ENCODE measurements at places on chromosomes 6 and 20.

DNA sequence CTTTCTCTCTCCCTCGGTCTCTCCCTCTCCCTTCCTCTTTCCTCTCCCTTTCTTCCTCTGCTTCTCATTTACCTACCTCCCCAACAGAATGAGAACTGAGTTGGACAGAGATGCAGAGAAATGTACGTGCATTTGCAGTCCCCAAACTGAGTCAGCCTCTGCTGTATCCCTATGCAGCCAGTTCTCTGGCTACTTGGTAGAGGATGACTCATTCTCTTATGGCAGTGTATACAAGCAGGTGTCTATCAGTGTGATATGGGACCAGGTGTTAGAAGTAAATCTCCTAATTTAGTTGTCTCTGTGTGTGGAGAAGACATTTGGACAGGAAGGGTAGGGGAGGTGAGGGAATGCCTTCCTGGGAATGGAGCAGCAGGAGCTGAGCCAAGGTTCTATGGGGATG is 470.8 kb downstream of the CD109 start:
- DNase-seq = no peak

DNA sequence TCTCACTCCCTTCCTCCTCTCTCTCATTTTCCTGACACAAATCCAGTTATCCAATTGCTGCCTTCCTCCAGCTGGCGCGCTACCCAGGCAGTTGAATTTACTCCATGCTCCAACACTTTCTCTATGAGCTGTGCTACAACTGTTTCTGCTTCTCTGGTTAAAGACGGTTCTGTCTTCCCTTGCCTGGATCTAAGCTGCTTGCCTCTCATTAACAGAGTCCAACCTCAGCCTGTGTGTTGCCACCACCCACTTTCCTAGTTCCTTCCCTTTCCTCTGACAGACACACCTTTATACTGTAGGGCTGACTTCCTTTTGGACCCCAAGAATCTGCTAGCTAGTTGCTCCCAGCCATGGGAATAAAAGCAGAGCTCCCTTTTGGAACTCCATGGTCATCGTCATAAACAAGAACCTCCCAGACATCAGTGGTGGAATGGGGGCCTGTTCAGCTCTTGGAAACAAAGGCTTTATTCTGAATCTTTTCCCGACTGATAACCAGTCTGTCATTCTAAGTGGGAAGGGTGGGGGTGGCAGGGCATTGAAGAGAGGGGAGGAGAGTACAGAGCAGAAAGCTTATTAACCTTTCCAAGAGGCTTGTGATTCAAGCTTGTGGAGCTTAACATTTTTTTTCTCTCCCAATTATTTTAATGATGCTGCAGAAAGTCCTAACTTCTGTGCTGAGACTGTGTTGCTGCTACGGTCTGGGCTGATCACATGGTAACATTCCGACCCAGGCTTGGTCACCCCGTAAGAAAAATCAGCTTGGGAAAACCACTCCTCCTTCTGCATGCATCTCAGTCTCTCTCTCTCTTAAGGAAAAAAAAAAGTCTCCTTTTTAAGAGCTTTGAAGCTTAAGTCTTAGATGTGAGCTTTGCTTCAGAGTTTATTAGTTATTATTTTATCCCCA is 31.3 kb upstream of the BMP2 start:
- no peak for DNase-seq

- DNase-seq = no peak
Measured at GRCh38 chr20:35878113-35878625, 76.1 kb downstream of the SCAND1 start.

GRCh38 chr6:157432892-157433265 is 51.9 kb downstream of the ZDHHC14 start:
- no peak for DNase-seq

DNA sequence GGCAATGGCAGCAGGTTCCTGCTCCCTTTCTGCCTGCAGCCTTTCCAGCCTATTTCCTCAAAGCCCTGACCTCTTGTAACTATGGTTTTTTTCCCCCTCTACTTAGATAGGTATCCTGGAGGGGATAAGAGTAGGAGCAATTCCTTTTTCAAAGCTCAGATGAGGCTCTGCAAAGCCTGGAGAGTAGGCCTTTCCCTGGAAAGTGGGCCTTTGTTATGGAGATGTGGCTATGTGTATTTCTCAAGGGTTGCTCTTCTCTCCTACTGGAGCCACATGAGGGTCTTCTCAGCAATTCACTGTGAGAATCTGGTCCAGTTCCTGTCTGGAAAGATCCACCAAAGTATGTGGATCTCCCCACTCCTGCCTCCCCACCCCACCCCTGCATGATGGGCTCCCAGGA is 96.0 kb downstream of the DTD1 start:
- DNase-seq = no peak

GRCh38 chr6:4460586-4461475 is 315.4 kb upstream of the CDYL start:
- DNase-seq = no peak

GRCh38 chr6:141874930-141875602 is 257.7 kb upstream of the GJE1 start:
- DNase-seq = no peak

DNA sequence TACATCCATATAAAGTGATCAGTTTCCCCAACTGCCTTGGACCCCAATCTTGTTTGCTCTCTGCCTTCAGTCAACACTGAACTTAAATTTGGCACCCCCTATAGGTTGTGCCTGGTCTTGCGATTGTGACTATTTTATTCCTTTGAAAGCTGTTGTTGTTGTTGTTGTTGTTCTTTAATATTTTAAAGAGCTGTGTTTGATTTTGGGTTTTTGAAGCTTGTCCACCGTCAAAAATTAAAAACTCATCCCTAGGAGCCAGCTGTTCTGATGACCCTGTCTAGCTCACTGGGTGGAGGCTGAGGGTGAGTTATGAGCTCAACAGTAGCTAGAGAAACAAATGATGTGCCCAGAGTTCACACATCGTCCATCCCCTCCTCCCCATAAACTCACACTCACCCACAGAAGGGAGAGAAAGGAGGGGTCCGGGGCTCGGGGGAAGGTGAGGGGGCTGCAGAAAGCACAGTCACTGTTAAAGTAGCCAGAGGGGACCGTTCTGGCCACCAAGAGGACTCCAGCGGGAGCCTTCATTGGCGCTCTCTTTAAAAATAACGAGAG is 4.0 kb downstream of the SIM1 start:
- no peak for DNase-seq

DNA sequence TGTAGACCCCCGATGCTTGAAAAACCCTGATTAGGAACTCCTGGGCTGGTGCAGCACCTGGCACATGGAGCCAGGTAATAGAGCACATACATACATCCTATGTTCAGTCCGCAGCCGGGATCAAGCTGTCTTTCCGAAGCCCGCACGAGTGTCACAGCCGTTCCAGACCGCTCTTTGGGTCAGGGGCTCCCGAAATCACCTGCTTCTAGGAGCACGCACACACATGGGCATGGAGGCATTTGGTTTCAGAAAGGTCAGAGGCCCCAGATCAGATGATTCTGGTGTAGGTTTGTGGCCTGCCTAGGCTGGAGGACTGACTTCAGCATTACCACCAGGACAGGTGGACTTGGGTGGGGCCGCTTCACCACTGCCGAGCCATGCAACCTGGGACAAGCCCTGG is 42.1 kb upstream of the STX16 start:
- no peak for DNase-seq

GRCh38 chr6:107115695-107116327 is 496 bp upstream of the BEND3 start:
- no peak for DNase-seq

GRCh38 chr20:37547912-37548311 is 20.2 kb upstream of the BLCAP start:
- no peak for DNase-seq

DNA sequence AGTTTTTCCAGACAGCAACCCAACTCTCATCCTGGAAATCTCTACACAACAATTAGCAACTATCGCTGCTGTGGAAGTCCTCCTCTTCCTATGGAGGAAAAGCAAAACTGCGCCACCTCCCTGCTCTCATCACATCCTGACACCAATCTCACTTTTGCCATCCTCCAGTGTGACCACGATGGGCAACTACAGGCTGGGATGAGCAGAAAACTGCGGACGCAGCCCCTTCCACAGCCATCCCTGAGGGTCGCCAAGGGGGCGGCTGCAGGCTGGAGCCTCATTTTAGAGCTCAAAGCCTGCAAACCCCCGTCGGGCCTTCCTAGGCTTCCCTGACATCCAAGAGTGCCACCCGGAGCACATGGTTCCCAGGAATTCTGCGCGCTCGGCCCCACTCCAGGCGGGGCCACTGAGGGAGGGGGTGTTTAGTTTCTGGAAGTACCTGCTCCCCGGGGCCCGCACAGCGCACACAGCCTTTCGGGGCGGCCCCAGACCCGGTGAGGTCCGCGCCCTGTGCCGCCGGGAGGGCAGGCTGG is 1.2 kb downstream of the TCFL5 start:
- DNase-seq = no peak

GRCh38 chr6:62236784-62237183 is 49.2 kb downstream of the KHDRBS2 start:
- DNase-seq = no peak

- no peak for DNase-seq
Measured at GRCh38 chr6:53162606-53163005, 14.0 kb upstream of the GCM1 start.

- DNase-seq = no peak
Measured at GRCh38 chr6:39357998-39358686, 35.6 kb upstream of the KCNK16 start.

DNA sequence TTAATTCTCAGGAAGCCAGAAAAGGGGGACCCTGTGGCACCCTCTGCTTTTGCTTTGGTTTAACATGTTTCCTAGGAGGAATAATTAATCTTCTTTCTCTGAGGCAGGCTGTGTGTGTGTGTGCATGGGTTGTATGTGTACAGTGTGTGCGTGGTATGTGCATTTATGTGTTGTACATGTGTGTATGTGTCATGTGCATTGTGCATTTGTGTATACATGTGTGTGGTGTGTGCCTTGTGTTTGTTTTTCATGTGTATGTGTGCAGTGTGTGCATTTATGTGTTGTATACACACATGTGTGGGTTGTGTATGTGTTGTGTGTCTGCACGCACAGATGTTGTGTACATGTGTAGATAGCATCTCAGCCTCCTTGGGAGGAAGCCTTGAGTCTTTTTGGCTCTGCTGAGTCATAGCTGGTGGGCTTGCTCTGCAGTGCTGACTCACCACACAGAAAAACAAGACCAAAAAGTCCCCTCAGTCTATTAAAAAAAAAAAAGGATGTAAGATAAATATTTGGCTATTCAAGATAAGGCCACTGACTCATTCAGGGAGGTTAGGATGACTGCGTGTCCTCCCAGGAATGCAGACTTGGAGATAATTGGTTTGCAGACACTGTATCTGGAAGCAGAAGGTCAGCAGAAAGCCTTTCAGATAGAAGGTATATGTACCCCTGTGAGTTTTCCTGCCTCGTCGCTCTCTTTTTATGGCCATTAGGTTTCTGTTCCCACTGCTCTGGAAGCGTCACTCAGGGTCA is 58.6 kb downstream of the SYNJ2 start:
- no peak for DNase-seq

DNA sequence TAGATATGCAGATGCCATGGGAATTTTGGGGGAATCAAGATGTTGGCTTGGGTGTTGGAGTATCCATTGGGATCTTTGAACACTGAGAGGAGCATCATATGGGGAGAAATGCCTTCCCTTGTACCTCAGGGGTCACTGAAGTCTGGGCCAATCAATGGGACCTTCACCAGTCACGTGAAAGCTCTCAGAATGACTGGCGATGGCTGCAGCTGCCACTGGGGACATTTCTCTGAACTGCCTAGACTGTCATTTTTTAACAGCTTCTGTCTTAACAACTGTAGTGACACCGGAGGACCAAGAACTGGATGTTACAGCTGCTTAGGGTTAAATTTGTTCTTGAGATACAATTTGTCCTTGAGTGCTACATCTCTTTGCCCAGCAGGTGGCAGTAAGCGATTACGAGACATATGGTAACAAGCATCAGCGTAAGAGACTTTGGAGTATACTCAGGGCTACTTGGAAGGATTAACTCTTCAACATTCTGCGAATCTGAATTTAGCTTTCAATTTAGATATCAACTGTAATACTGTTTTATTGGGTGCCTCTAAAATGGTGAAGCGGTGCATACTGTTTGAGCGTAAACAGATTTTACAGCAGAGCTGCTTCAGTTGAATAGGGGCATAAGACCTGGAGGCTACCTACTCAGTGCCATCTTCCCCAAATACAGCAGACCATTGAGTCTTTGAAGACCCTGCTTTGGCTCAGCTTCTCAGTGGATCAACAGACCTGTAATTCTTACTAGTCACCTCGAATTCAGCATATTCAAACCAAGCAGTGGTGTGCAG is 36.0 kb downstream of the CCN2 start:
- DNase-seq = no peak

DNA sequence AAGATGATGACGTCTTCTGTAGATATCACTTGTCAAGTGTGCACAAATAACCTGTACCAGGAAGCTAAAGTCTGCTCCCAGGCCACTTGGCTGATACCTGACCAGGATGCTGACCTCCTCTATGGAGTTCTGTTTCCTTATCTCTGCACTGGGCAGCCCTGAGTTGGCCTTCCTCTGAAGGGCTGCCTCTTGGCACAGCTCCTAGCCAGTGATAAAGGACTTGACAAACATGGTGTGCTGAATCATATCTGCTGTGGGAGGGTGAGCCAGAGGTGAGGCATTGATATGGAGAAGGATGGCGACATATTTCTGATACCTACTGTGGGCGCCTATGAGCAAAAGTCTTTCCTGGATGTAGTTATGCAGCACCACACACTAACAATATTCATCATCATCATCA is 32.8 kb upstream of the FOXA2 start:
- no peak for DNase-seq

DNA sequence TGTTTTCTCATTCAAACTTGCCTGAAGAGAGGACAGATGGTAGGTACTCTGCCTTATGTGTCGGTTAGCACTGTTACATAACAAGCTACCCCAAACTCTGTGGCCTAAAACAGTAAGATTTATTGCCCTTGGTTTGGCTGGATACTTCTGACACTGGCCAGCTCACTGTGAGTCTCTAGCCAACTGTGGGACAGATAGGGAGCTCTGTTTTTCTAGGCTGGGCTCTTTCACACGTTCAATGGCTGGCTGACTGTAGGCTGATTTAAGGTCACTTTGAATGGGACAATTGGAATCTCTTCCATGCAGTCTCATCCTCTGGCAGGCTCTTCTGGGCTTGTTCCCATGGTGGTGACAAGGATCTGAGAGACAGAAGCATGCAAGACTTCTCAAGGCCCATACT is 39.4 kb upstream of the JAG1 start:
- DNase-seq = no peak

GRCh38 chr6:11425876-11426275 is 111.7 kb upstream of the TMEM170B start:
- no peak for DNase-seq

All from esophagus squamous epithelium (tissue), 5 donors.